PC-3 (cell line): ENCODE measurements at places on chromosomes 12 and 14. TPM values are rescaled to one million over a fixed set of nuclear protein-coding genes. Genes with fewer than 3 reads are reported as not detected.

SIRT4 gene
- total RNA-seq, result 0.98 and 1.9 TPM in 2 replicates

RTL1 gene
- not detected in 2 replicates for total RNA-seq

- no peaks in the 10 kb centered on the region for H3K4me1 ChIP-seq
- no peaks in the 10 kb centered on the region for H3K27me3 ChIP-seq
- DNase-seq, result no peak
- H3K4me3 ChIP-seq, result no peak overlapping the region
These were observed 50.2 kb downstream of the TMEM121 start for GRCh38 chr14:105576525-105577088.

DNA sequence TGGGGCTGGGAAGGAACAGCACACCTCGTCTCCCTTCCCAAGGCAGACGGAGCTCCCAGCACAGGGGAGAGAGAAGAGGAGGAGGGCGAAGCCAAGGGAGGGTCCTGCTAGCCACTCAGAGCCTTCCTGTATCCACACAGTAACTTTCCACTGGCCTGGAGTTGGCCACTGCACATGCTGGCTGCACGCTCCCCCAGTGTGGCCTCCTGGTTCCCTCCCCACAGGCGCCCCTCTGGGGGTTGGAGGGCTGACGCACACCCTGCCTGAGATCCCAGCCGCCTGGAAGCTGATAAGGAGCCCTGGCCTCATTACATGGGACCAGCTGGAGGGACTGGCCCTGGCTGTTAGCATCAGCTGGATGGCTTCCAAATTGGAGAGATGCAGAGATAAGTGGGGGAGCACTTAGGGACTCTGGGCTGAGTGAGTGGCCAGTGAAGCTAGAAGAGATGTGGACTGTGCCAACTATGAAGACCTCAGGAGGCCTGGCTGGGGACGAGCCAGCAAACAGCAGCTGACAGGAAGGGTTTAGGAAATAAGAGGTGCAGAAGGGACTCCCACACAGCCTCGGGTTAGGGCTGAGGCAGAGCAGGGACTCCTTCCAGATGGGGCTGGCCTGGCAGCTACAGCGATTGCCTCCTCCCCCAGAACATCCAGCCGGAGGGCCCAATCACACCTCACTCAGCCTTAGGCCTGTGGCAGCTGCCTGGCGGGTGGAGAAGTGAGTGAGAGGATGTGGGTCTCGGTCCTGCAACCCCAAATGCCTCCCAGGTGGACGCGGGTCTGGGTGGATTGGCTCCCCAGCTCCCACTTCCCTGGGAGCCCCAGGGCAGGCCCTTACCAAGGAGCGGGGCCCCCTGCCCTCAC, 26.3 kb upstream of the BCDIN3D start:
- no peaks in the 10 kb centered on the region for H3K27me3 ChIP-seq
- no peak for DNase-seq
- H3K4me1 ChIP-seq, result peaks cover 8% of the 10 kb centered on the region
- H3K27ac ChIP-seq, result no peak overlapping the region

TAS2R8 gene
- total RNA-seq, result not detected in 2 replicates

DNA sequence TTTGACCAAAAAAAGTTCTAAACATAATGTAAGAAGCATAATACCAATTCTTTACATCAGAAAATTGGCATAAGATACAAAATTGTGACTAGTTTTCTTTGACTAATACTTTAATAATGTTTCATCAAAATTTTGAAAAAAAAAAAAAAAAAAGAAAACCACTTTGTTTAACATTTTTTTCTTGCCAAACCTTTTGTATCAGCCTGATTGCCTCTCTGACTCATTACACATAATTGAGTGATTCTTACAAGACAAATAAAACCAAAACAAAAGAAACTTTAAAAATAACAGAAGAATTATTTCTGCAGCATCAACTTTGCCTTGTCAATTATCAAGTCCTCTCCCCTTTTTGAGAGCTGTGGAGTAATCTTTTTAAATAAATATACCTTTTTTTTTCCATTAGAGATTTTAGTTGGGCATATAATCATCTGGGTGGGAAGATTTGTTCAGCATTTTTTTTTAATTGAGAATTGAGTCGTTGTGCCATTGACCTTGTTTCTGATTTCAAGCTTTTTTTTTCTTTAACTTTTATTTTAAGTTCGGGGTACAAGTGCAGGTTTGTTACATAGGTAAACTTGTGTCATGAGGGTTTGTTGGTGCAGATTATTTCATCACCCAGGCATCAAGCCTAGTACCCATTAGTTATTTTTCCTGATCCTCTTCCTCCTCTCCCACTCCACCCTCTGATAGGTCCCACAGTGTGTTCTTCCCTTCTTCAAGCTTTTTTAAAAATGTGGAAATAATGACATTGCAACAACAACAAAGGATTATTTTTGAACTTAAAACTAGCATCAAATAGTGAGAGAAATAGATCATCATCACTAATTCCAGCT, 45.8 kb upstream of the HMGA2 start:
- H3K27ac ChIP-seq, result peak overlapping the region; percentile 36
- peak overlapping the region; percentile 17; the same call in 1 of the 2 replicates for H3K4me3 ChIP-seq
- no peaks in the 10 kb centered on the region for H3K36me3 ChIP-seq
- no peaks in the 10 kb centered on the region for H3K27me3 ChIP-seq
- peaks cover 26% of the 10 kb centered on the region for H3K4me1 ChIP-seq
- peak; percentile 70 for DNase-seq

NABP2 gene
- 91.6 and 98.6 TPM in 2 replicates for total RNA-seq

DNA sequence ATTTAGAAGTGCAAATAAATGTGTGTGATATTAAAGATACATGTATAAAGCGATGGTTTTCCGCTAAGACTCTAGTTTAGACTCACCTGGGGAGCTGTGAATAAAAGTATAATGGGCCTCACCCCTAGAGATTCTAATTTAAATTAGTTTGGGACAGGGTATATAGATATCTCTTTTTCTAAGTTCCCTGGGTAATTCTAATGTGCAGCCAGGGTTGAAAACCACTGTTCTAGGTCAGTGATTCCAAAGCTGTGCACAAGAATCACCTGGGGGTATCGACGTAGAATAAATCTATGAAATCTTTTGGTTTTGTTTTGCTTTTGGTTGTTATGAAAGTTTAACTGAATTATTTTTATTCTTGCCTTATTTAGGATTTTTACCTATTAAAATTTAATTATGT, 302.1 kb downstream of the KCNH5 start:
- H3K27me3 ChIP-seq, result peaks cover 59% of the 10 kb centered on the region
- H3K4me1 ChIP-seq, result no peaks in the 10 kb centered on the region
- no peak overlapping the region for H3K27ac ChIP-seq
- DNase-seq, result no peak

GRCh38 chr14:88688386-88688785, 104.4 kb downstream of the EML5 start:
- no peaks in the 10 kb centered on the region for H3K4me1 ChIP-seq
- no peak overlapping the region for H3K27ac ChIP-seq
- DNase-seq, result no peak
- H3K4me3 ChIP-seq, result no peak overlapping the region
- no peaks in the 10 kb centered on the region for H3K27me3 ChIP-seq

CLEC4A gene
- total RNA-seq, result 0.51 TPM in 1 of 2 replicates, not detected in the other

SLCO1B1 gene
- total RNA-seq, result not detected in 2 replicates

GRCh38 chr12:104426926-104427546, 29.7 kb upstream of the CHST11 start:
- H3K36me3 ChIP-seq, result no peaks in the 10 kb centered on the region
- no peaks in the 10 kb centered on the region for H3K27me3 ChIP-seq
- peaks cover 33% of the 10 kb centered on the region for H3K4me1 ChIP-seq
- DNase-seq, result peak; percentile 89

DNA sequence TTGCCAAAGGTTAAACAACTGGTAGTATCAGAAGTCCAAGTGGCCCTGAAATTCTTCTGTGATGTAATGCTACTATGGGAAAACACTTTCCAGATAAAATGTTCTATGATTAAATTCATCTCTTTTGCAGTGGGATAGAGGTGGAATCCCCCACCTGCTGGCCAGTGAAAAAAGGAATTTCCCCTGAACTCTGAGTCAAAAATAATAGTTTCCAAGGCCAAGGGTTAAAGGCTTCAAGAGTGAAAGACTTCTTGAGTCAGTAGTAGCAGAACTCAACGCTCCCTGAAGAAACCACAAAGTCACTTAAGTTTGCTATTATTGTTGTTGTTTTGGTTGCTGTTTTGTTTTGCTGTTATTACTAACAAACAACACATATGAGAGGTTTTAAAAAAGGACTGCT, 330.8 kb downstream of the SOX5 start:
- H3K27me3 ChIP-seq, result no peaks in the 10 kb centered on the region
- no peak overlapping the region for H3K27ac ChIP-seq
- no peaks in the 10 kb centered on the region for H3K36me3 ChIP-seq

DNA sequence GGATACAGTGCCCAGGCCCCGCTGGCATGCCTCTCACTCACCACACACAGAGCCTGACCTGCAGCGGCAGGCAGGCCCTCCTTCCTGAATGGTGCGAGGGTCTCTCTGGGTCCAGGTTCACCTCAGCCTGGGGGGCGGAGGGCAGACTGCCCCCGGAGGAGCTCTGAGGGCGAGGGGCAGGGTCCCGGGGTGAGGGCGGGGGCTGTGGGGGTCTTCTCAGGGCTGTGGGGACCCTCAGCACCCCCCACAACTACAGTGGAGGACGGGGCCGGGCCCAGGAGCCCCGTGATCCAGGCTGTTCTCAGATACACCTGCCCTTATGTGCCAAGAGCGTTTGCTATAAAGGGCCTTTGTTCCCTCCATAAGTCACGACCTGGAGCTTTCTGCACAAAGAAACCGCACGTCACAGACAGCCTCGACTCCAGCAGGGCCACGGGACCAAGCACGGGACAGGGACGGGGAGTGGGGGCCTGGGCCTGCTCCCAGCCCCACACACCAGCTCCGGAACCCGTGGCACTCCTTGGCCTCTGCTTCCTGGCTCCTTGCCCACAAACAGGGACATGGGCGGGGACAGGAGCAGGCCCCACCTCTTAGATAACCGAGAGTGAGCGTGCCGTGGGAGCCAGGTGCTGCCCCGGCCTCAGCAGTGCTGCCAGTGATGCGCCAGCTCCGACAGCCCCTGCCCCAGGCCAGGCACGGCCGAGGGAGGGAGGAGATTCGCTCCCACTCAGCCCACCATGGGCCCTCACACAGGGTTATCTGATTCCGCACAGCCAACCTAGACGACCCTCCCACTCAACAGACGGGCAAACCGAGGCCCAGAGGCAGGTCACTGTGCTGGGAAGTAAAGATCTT, 101.9 kb downstream of the RFLNA start:
- no peak for DNase-seq
- peaks cover 45% of the 10 kb centered on the region for H3K4me1 ChIP-seq
- H3K36me3 ChIP-seq, result peaks cover 13% of the 10 kb centered on the region; the same call in 1 of the 2 replicates
- no peak overlapping the region for H3K4me3 ChIP-seq
- H3K27ac ChIP-seq, result peak overlapping the region; percentile 67; the same call in 1 of the 2 replicates

- no peaks in the 10 kb centered on the region for H3K27me3 ChIP-seq
- DNase-seq, result no peak
- no peaks in the 10 kb centered on the region for H3K36me3 ChIP-seq
These were observed at the start of gene LRRC10 for GRCh38 chr12:69610729-69611128. TSS of gene LRRC10 (minus strand) at chr12:69610907. CDS start at chr12:69610838, 69 bp downstream.

GRCh38 chr12:103333676-103334075, 162.1 kb downstream of the C12orf42 start:
- H3K4me3 ChIP-seq, result no peak overlapping the region
- no peaks in the 10 kb centered on the region for H3K36me3 ChIP-seq
- H3K27ac ChIP-seq, result no peak overlapping the region
- peaks cover 39% of the 10 kb centered on the region for H3K27me3 ChIP-seq

- no peak for DNase-seq
- H3K4me1 ChIP-seq, result no peaks in the 10 kb centered on the region
- H3K36me3 ChIP-seq, result peaks cover 9% of the 10 kb centered on the region; the same call in 1 of the 2 replicates
- no peaks in the 10 kb centered on the region for H3K27me3 ChIP-seq
- no peak overlapping the region for H3K27ac ChIP-seq
These were observed 26.0 kb downstream of the LRCOL1 start for GRCh38 chr12:132584429-132584828.

- no peak overlapping the region for H3K27ac ChIP-seq
- H3K4me1 ChIP-seq, result no peaks in the 10 kb centered on the region
- no peak for DNase-seq
These were observed 363.2 kb upstream of the DDHD1 start for GRCh38 chr14:53516261-53516774.

DNA sequence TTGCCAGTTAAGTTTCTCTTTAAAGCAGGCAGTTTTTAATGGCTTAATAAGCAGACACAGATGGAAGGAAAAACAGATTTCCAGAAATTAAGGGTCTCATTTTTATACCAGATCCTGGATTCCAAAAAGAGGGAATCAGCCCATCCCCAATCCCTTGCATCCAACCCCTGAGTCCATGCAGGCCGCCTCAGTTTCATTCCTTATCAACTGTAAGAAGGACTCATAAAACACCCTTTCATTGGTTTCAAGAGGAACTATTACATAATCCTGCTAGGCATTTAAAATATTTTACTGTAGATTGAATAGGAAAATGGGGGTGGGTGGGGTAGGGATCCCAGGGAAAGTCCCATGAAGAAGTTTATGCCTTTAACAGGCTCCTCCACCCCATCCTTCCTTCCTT, 9.4 kb downstream of the CCDC184 start:
- no peaks in the 10 kb centered on the region for H3K36me3 ChIP-seq
- no peaks in the 10 kb centered on the region for H3K27me3 ChIP-seq
- H3K4me1 ChIP-seq, result peaks cover 26% of the 10 kb centered on the region

TBC1D30 gene
- total RNA-seq, result 16.8 and 36.1 TPM in 2 replicates

- peaks cover 18% of the 10 kb centered on the region for H3K4me1 ChIP-seq
- peak overlapping the region; percentile 68 for H3K4me3 ChIP-seq
- H3K27me3 ChIP-seq, result no peaks in the 10 kb centered on the region
- no peak overlapping the region for H3K27ac ChIP-seq
These were observed 5.0 kb downstream of the REM2 start for GRCh38 chr14:22887990-22888378.

CLEC2A gene
- total RNA-seq, result not detected in 2 replicates

LALBA gene
- total RNA-seq, result not detected in 2 replicates

- no peak overlapping the region for H3K4me3 ChIP-seq
- no peaks in the 10 kb centered on the region for H3K27me3 ChIP-seq
- peaks cover 41% of the 10 kb centered on the region for H3K4me1 ChIP-seq
- DNase-seq, result peak; percentile 99
These were observed 236.4 kb downstream of the PCNX1 start for GRCh38 chr14:71143381-71144290.

DNA sequence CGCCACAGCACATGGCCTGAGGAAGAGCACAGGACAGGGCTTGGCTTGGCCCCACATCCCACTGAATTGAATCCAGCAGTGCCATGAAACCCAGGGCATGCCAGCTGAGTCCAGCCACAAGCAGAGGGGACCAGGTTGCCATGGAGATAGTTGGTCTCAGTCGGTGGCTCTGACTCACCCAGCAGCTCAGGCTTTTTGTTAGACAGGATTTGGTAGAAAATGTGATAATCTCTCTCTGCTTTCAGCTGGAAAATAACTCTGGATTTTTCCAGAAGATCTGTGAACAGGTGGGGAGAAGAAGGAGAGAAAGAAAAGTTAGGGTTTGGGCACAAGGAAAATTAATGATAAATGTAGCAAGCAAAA, 4.8 kb downstream of the MYH7 start:
- H3K36me3 ChIP-seq, result no peaks in the 10 kb centered on the region
- peaks cover 54% of the 10 kb centered on the region for H3K27me3 ChIP-seq
- H3K27ac ChIP-seq, result no peak overlapping the region
- H3K4me3 ChIP-seq, result no peak overlapping the region
- no peak for DNase-seq

CIROP gene
- not detected in 2 replicates for total RNA-seq

GRCh38 chr12:12178559-12178958, 88.3 kb downstream of the LRP6 start:
- H3K27me3 ChIP-seq, result no peaks in the 10 kb centered on the region
- H3K27ac ChIP-seq, result no peak overlapping the region
- DNase-seq, result no peak

- no peak for DNase-seq
- H3K36me3 ChIP-seq, result no peaks in the 10 kb centered on the region
- H3K4me3 ChIP-seq, result no peak overlapping the region
These were observed 602.9 kb downstream of the TMEM121 start for GRCh38 chr14:106129274-106129673.

GRCh38 chr12:14700935-14701334, 4.5 kb upstream of the GUCY2C start:
- H3K4me1 ChIP-seq, result no peaks in the 10 kb centered on the region
- H3K36me3 ChIP-seq, result no peaks in the 10 kb centered on the region
